Foreskin fibroblast (primary cell): ENCODE measurements at places on chromosomes 12 and 14.
A peak's percentile ranks its signal among the peaks of the same experiment; 100 is the strongest.

GRCh38 chr12:84638811-84639368 is 273.7 kb downstream of the SLC6A15 start:
- peak; percentile 33 for DNase-seq

GRCh38 chr12:97754306-97754705 is 291.7 kb downstream of the RMST start:
- no peak for DNase-seq

DNA sequence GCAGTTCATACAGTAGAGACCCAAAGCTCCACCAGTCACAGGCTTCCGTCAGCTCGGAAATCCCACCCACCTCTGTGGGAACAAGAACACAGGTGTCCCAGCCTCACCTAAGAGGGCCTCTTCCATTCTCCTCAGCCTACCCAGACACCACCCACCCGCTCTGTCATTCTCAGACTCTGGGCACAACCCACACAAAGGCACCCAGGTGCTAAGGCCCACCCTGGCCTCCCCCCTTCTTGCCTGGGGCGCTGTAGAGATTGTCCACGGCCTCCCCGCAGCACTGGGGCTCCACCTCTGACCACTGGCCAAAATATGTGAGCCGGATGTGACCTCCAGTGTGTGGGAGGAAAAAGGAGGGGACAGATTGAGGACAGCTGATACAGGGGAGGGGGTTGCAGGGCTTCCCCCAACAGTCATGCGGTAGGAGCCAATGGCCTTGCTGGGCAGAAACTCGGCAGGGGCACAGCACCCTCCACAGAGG is 14.2 kb downstream of the RPS6KL1 start:
- DNase-seq, result no peak

GRCh38 chr12:25269701-25270100 is 19.0 kb upstream of the KRAS start:
- DNase-seq, result no peak

GRCh38 chr12:113903381-113903863 is 62.7 kb downstream of the RBM19 start:
- peak; percentile 21 for DNase-seq

- no peak for DNase-seq
These were observed 15.3 kb upstream of the SPSB2 start for GRCh38 chr12:6888360-6888759.
